Fibroblast of the aortic adventitia (primary cell): ENCODE measurements at places on chromosomes 12 and 14.

DNA sequence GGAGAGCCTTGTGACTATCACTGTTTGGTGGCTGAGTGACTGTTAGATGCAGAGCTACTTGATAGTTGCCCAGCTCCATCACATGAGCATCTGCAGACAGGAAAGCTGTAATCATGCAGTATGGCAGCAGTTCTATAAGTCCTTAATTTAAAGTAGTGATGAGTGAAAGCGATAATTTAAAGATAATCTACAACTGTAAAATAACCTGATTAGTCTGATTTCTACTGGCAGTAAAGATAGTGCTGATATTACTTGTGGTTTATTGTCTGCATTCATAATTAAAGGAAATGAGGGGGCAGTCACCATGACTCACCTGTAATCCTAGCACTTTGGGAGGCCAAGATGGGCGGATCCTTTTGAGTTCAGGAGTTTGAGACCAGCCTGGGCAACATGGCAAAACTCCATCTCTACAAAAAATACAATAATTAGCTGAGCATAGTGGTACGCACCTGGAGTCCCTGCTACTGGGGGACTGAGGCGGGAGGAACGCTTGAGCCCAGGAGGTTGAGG, 41.2 kb upstream of the PLEKHD1 start:
- DNase-seq = no peak

GRCh38 chr14:64823305-64823861, 56.3 kb downstream of the SPTB start:
- peak; percentile 60 for DNase-seq

GRCh38 chr12:85060916-85061315, 24.8 kb downstream of the LRRIQ1 start:
- DNase-seq = no peak

- DNase-seq = no peak
These were observed 68.6 kb downstream of the ACSS3 start for GRCh38 chr12:81146228-81147225.

- peak; percentile 53 for DNase-seq
These were observed 61.5 kb downstream of the MGAT4C start for GRCh38 chr12:86194721-86195120.

GRCh38 chr12:117890137-117890536, 78.7 kb downstream of the KSR2 start:
- no peak for DNase-seq

GRCh38 chr12:72141381-72141780, 130.8 kb upstream of the TRHDE start:
- peak; percentile 3 for DNase-seq

DNA sequence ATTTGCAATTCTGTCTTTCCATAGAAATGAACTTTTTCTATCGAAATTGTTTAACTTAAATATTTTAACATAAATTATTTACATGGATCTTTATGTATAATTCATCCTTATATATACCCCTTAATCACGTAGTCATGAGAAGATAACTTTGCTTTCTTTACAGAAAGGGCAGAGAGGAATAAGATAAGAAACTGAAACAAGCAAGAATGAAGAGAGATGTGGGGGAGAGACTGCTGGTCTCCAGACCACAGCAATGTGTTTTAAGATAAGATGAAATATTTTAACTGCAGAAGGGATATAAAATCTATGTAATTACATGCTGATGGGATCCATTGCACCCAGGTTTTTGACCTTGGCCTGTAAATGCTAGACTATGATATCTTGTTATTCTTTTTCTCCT, 34.7 kb upstream of the DNM1L start:
- peak; percentile 64 for DNase-seq

GRCh38 chr14:104788873-104789663, 6.5 kb downstream of the AKT1 start:
- no peak for DNase-seq

DNA sequence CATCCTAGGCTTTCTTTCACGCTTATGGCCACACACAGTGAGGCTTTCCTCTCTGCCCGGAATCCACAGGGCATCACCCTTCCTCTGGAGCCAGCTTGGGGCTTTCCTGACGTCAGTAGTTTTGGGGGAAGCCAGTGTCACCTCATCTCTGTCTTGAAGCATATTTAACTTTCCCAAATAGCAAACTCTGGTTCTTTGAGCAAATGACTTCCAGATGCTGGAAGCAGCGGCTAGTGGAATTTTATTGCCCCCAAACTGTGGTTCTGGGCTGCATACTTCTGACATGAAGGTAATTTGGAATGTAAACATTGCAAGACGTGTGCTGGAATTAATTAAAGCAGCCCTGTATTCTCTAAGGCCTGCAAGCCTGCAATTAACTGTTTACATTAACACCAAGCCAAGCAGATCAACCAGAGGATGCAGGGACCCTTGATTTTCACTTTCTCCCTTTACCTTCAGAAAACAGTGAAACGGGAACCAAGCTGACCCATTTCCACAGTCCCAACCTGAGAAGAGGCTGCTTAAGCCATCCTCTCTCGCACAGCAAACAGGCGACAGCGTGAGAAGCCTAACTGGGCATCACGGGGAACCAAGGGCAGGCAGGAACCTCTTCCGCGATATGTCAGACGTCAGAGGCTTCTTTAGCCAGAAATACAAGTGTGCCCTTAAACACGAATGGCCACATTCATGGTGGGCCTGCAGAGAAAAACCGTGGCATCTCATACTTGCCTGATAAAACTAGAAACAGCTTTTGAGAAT, 258.4 kb downstream of the CACNA1C start:
- DNase-seq = peak; percentile 88

DNA sequence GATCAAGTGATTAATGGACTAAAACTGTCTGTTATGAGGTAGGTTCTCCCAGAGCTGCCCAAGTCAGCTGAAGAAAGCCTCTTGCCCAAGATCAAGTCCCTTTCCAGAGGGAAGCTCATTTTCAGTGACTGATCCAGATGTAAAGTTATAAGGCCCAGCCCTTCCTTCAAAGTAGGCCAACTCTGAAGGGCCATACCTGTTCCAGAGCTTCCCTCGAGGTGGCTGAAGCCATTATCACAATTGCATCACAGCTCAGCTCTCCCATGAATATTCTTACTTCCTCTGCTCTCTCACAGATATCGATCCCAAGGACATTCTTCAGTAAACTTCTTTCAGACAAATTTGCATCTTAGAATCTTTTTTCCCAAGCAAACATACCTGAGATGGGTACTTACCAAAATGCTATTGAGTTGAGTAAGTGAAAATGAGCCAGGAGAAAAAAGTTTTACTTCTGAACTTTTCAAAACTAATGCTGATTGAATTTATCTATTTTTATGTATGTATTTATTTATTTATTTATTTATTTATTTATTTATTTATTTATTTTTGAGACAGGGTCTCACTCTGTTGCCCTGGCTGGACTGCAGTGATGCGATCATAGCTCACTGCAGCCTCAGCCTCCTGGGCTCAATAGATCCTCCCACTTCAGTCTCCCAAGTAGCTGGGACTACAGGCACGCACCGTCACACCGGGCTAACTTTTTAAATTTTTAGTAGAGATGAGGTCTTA, 42.6 kb upstream of the USP15 start:
- no peak for DNase-seq

- DNase-seq = peak; percentile 22
These were observed 43.1 kb downstream of the SOX5 start for GRCh38 chr12:23906329-23906728.

GRCh38 chr14:95128140-95128539, 29.2 kb downstream of the DICER1 start:
- no peak for DNase-seq

GRCh38 chr14:33315721-33316120, 377.0 kb downstream of the NPAS3 start:
- no peak for DNase-seq

- no peak for DNase-seq
These were observed 91.3 kb downstream of the KCNA5 start for GRCh38 chr12:5134861-5135525.

DNA sequence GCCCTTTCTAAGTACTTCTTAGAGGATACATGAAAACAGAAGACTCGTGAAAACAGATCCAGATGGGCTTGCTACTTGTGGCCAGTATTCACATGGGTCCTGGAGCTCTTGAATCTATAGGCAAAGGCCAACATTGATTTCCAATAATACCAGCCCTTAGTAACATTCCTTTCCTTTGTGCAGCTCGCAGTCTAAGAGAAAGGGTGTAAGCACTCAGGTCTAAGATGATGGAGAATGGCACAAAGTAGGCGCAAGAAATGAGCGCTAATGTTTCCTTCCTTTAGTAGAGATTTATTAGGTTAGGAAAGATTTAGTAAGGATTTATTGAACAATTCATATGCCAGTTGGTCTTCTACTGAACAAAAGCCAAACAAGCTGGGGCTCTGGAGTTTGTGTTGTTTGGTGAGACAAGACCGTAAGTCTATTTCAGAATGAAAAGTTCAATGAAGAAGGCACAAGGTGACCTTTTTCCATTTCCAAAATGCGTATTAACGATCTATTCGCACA, 525 bp downstream of the RNU6-8 start:
- no peak for DNase-seq

DNA sequence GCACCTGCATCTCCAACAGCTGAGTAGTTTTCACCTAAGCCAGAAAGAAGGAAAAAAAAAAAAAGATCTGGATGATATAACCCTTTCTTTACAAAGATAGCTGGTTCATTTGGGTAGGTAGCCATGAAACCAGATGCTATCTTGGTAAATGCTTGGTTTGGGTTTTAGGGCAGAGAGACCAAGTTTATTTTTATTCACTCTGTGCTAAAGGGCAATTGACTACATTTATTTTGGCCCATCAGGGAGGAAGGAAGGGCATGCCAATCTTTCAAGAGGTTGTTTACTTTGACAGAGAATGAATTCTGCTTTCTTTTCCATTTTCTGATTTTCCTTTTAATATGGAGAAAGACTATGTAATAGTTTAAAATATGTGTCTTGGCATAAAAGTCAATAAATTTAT, 91.0 kb downstream of the NTN4 start:
- DNase-seq = no peak

DNA sequence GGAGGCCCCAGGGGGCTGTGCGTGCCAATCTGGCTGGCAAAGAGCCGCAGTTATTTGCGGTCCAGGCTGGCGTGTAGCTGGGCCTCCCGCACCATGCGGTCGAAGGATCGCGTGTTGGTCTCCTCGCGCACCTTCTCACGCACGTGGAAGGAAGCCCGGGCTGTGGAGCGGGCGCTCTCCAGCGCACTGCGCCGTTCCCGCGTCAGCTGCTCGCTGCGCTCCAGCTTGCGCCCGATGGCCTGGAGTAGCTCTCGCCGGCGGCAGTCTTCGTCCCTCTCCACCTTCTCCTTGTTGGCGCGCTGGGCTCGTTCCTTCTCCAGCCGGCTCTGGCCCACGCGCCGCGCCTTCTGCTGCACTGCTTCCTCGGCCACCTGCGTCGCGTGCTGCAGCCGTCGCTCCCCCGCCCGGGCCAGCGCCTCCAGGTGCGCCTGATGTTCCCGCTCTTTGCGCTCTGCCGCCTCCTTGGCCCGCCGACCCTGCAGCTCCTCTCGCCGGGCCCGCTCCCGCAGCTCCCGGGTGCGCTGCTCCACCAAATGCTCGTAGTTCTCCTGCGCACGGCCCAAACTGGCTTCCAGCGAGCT, 3.1 kb downstream of the CCDC177 start:
- DNase-seq = no peak

DNA sequence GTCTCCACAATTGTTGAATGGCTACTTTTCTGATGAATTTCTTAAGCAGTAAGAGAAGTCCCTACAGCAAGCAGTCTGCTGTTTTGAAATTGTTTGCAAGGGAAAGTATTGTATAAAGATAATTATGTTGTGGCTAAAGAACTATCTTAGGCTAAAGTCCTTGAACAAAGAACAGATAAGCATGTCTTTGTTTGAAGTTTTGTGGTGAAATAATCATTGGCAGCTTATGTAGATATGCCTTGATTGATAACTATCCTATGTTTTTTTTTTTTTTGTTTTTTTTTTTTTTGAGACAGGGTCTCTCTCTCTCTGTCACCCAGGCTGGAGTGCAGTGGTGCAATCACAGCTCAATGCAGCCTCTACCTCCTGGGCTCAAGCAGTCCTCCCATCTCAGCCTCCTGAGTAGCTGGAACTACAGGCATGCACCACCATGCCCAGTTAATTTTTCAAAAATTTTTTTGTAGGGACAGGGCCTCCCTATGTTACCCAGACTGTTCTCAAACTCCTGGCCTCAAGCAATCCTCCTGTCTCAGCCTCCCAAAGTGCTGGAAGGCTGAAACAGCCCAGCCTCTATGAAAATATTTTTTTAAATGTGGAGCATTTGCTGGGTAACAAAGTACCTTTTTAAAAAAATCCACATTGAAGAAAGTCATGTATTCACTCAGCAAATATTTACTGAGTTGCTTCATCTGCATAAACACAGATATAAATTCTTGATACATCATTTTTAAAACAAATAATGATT, 80.8 kb downstream of the LLPH start:
- DNase-seq = peak; percentile 59

DNA sequence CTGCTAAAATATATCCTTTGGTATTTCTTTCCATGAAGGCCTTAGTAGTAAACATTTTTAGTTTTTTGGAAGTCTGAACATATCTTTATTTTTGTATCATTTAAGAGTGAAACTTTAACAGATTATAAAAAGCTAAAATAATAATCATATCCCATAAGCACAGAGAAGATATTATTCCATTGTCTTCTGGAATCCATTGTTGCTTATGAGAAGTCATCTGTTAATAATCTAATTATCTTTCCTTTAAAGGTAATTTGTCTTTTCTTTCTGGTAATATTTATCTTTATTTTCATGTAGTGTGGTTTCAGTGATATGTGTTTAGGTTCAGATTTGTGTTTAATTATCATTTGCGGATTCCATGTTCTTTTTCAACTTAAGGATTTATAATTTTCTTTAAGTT, 261.7 kb downstream of the MSRB3 start:
- no peak for DNase-seq

GRCh38 chr12:93186131-93186530, 191.6 kb upstream of the NUDT4 start:
- peak; percentile 67 for DNase-seq

GRCh38 chr12:171276-171675, 42.7 kb downstream of the SLC6A12 start:
- no peak for DNase-seq

GRCh38 chr12:96810477-96810876, 96.6 kb upstream of the NEDD1 start:
- no peak for DNase-seq

DNA sequence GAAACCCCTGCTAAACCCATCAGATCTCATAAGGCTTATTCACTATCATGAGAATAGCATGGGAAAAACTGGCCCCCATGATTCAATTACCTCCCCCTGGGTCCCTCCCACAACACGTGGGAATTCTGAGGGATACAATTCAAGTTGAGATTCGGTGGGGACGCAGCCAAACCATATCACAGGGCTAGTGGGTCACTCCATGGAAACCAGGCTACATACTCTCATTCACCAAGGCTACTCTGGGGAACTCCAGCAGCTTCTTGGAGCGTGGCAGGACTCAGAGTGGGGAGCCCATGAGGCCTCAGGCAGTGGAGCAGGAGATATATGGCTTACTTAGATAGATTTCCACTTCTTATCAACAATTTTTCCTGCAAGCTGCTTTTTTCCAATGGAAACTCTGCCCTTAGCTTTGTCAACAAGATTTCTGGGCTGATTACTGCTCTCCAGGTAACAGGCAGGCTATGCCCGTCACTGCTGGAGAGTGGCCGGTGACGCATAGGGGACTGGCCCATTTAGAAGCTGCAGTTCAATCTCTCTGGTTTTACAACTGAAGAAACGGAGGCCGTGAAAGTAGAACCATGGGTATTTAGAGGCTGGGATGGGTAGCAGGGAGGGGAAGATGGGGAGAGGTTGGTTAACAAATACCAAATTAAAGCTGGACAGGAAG, 16.5 kb downstream of the VDR start:
- DNase-seq = no peak

- DNase-seq = peak; percentile 60
These were observed 585 bp upstream of the TEAD4 start for GRCh38 chr12:2958432-2959191.

GRCh38 chr12:92055877-92056276, 89.8 kb downstream of the BTG1 start:
- no peak for DNase-seq
